Diencephalon (tissue), 1 donor: ENCODE measurements at places on chromosomes 2 and 18. TPM values are rescaled to one million over a fixed set of nuclear protein-coding genes. Genes with fewer than 3 reads are reported as not detected.

Gene ABHD3
- total RNA-seq = 11.8 TPM

Gene UGT1A3
- not detected for total RNA-seq

Gene TUBB8B
- 0.69 TPM for total RNA-seq

Gene CIAO1
- total RNA-seq = 73.4 TPM

Gene RND3
- total RNA-seq = 176 TPM

Gene LAPTM4A
- 75.9 TPM for total RNA-seq

Gene TTL
- 84.4 TPM for total RNA-seq

Gene BIN1
- 69.2 TPM for total RNA-seq

Gene ARHGEF33
- 6.0 TPM for total RNA-seq

Gene GAREM2
- total RNA-seq = 17.3 TPM

Gene TANK
- total RNA-seq = 63.4 TPM

Gene UGT1A10
- total RNA-seq = not detected

Gene TTLL4
- total RNA-seq = 17.5 TPM

Gene MDH1B
- total RNA-seq = 13.4 TPM
